ENCODE measurements at places on chromosomes 16 and 17. TPM values are rescaled to one million over a fixed set of nuclear protein-coding genes. Genes with fewer than 3 reads are reported as not detected.

- H3K27me3 ChIP-seq: no peaks in the 10 kb centered on the region
- H3K4me3 ChIP-seq: no peak overlapping the region
- peak; percentile 94 for DNase-seq
- H3K4me1 ChIP-seq: peaks cover 22% of the 10 kb centered on the region
- H3K27ac ChIP-seq: peak overlapping the region; percentile 93
Observed at GRCh38 chr17:80855948-80856862, 135.4 kb upstream of the CHMP6 start.

GRCh38 chr16:9260666-9261065 is 169.2 kb downstream of the HAPSTR1 start:
- DNase-seq: no peak
- H3K4me3 ChIP-seq: no peak overlapping the region
- H3K36me3 ChIP-seq: no peaks in the 10 kb centered on the region
- no peak overlapping the region for H3K27ac ChIP-seq

The SPEM3 gene
- polyA plus RNA-seq: not detected

The SLC16A13 gene
- 2.2 TPM for polyA plus RNA-seq

DNA sequence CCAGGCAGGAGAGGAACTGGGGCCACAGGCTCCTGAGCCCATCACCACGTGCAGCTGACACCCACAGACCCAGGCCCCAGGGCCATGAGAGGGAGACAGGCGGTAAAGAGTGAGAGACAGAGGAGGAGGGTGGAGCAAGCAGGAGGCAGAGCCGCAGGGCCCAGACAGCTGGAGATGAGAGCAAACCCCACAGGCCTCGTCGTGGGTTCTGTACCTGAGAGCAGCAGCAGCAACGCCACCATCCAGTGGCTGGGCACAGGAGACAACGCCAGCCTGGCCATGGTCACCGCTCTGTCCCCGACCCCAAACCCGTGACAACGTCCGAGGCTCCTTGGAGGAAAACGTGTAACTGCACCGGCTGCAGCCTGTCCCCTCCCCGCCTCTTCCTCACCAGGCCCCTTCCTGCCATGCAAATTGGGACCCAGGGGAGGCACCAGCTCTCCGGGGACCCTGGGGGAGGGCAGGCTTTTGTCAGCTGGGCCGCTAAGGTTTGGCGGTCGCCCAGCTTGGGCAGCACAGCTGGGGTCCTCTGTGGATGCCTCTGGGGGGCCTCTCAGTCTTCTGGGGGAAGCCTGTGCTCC is at the start of gene CD79B:
Gene CD79B, minus strand, starts transcription at position 351 of the 581 bp plus-strand sequence. Its CDS starts 70 bp downstream, at position 281.
- no peak within 1 kb of the TSS for H3K27ac ChIP-seq

DNA sequence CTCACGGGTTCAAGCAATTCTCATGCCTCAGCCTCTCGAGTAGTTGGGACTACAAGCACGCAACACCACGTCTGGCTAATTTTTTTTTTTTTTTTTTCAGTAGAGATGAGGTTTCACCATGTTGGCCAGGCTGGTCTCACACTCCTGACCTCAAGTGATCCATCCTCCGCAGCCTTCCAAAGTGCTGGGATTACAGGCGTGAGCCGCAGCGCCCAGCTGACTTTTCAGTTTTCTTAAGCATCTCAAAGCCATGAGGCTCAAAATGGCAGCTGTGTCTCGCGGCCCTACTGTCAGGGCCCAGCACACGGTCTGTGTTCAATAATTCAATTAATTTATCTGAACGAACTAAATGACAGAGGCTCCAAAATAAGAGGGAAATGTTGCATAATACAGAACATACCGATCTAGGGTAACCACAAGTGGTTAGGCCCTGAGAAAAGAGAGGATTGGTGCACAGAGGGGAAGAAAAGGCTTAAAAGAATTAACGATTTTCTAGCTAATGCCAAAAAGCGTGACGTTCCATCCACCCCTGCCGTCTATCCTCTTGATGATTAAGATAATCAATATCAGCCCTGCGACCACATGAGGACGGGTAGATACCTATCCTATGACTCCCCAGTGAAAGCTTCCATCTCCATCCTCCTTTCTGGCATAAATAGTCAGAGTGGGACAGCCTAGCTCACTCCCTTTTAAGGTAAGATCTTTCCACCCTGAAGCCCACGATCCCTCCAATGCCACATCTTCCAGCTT is 136.9 kb downstream of the SLC39A11 start:
- H3K27me3 ChIP-seq: no peaks in the 10 kb centered on the region
- H3K27ac ChIP-seq: no peak overlapping the region
- H3K36me3 ChIP-seq: no peaks in the 10 kb centered on the region
- no peaks in the 10 kb centered on the region for H3K4me1 ChIP-seq
- DNase-seq: no peak

The MT1H gene
- 0.15 TPM for polyA plus RNA-seq

The AATK gene
- 0.93 TPM for polyA plus RNA-seq

Measured in CD14-positive monocyte (primary cell).